ENCODE measurements at places on chromosomes 7 and 10.

- DNase-seq = no peak
Observed at GRCh38 chr7:77184463-77184862, 15.2 kb downstream of the FGL2 start.

- no peak for DNase-seq
Observed at GRCh38 chr10:123250640-123251039, 96.4 kb downstream of the BUB3 start.

GRCh38 chr10:22087402-22087738 is 83.8 kb upstream of the DNAJC1 start:
- DNase-seq = no peak

- DNase-seq = no peak
Observed at GRCh38 chr7:158588878-158589442, 1.3 kb upstream of the PTPRN2 start.

DNA sequence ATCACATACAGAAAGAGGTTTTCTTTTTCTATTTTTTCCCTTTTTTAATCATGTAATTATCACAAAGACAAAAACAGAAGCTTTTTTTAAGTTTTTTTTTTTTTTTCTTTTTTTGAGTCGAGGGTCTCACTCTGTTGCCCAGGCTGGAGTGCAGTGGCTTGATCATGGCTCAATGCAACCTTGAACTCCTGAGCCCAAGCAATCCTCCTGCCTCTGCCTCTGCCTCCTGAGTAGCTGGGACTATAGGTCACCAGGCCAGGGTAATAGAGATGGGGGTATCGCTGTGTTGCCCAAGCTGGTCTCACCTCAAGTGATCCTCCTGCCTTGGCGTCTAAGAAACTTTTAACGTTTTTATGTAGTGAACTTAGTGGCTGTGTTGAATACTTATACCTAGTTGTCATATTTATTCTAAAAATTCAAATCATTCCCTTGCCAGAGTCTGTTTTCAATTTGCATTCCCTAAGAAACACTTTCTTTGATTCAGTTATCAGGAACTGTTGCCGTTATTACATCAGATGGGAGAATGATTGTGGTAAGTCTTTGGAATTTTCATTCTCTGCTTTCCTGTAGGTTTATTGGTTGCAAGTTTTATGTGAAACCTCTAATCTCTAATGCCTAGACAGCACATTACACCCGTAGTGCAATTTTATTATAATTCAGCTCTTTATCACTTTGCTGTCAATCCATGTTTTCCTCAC is 1.3 kb downstream of the LSM8 start:
- DNase-seq = no peak

GRCh38 chr7:92731335-92732063 is 104.9 kb downstream of the CDK6 start:
- DNase-seq = no peak

DNA sequence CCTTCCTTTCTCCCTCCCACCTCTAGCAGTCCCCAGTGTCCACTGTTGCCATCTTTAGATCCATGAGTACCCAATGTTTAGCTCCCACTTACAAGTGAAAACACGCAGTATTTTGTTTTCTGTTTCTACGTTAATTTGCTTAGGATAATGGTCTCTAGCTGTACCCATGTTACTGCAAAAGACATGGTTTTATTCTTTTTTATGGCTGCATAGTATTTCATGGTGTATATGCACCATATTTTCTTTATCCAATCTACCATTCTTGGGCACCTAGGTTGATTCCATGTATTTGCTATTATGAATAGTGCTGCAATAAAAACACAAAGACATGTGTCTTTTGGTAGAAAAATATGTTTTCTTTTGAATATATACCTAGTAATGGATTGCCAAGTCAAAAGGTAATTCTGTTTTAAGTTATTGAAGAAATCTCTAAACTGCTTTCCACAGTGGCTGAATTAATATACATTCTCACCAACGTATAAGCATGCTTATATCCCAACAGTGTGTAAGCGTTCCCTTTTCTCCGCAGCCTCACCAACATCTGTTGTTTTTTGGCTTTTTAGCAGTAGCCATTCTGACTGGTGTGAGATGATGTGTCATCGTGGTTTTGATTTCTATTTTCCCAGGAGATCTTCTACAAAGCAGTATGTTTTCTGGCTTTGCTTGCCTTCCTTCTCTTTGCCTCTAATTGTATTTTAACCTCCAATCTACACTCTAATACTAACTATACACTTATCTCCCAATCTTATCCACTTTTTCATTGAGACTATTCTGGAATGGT is 179.5 kb upstream of the PHF14 start:
- DNase-seq = no peak

GRCh38 chr7:69714886-69715576 is 116.8 kb downstream of the AUTS2 start:
- DNase-seq = no peak

DNA sequence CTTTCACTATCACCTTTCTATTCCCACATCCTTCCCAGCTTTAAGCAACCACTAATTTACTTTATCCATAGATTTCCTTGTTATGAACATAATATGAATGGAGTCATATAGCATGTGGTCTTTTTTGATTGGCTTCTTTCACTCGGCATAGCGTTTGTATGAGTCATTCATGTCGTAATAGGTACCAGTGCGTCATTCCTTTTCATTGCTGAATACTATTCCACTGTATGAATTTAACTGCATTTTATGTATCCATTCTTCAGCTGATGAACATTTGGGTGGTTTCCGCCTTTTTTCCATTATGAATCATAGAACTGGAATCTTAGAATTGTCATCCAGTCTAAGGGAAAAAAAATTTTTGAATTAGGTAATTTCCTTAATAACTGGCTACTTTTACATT is 411.3 kb upstream of the AUTS2 start:
- no peak for DNase-seq

Data from HTR-8/SVneo (cell line).